Activated T-helper 2 cell treated with anti-CD3 and anti-CD28 coated beads, Interferon-gamma antibody, Interleukin-2, Interleukin-4, amounts not matched to agents 10 μg/mL and 5 μg/mL and 100 μg/mL, durations not matched to agents 14 hours and 24 hours and 36 hours (primary cell): ENCODE measurements at places on chromosomes 3 and 15.

GRCh38 chr3:64730681-64731080 is 42.9 kb upstream of the ADAMTS9 start:
- no peak for DNase-seq
- no peaks in the 10 kb centered on the region for H3K36me3 ChIP-seq
- H3K4me1 ChIP-seq: no peaks in the 10 kb centered on the region
- H3K27ac ChIP-seq: no peak overlapping the region
- H3K4me3 ChIP-seq: no peak overlapping the region

DNA sequence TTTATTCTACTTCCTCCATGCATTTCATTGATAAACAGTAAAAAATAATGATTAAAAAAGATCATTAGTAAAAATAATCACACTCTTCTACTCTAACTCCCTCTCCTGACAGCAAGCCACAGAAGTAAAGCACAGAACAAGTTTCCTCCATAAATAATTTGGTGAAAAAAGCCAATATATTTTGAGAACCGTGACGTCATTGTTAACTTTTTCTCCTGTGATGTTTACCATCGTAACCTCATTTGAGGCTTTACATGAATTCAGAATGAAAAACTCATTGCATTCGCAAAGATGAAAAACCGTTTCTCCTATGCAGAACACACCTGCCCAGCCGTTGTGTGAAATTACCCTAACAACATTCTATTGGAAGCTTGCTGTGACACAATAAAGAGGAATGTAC is 120.7 kb downstream of the NSUN3 start:
- no peaks in the 10 kb centered on the region for H3K27me3 ChIP-seq
- H3K36me3 ChIP-seq: no peaks in the 10 kb centered on the region
- H3K4me3 ChIP-seq: no peak overlapping the region
- H3K4me1 ChIP-seq: no peaks in the 10 kb centered on the region
- no peak for DNase-seq
- H3K27ac ChIP-seq: no peak overlapping the region

- no peak overlapping the region for H3K27ac ChIP-seq
- DNase-seq: no peak
- H3K4me1 ChIP-seq: no peaks in the 10 kb centered on the region
- peaks cover 2% of the 10 kb centered on the region for H3K27me3 ChIP-seq
- no peak overlapping the region for H3K4me3 ChIP-seq
Measured at GRCh38 chr3:109355625-109356441, 18.5 kb upstream of the DPPA4 start.

DNA sequence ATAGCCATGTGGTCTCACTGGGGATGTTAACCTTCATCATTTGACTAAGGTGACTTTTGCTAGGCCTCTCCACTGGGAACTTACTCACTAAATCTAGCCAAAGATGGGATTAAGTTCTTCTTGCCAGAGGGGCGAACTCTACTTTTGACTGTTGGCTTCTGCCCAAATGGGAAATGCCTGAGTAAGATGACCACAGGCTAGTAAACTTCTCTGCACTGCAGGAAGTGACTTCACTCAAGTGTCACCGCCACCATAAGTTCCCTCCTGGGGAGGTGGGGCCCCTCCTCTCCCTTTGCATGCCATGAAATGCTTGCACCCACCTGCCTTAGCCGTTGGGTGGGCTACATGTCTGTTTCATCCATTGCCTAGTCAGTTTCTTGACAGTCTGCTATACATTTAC is 388.3 kb downstream of the FEZF2 start:
- H3K4me3 ChIP-seq: no peak overlapping the region
- H3K4me1 ChIP-seq: no peaks in the 10 kb centered on the region
- H3K36me3 ChIP-seq: no peaks in the 10 kb centered on the region
